Cardiac muscle cell (in vitro differentiated cells and primary cell): ENCODE measurements at places on chromosomes 7 and 10.

DNA sequence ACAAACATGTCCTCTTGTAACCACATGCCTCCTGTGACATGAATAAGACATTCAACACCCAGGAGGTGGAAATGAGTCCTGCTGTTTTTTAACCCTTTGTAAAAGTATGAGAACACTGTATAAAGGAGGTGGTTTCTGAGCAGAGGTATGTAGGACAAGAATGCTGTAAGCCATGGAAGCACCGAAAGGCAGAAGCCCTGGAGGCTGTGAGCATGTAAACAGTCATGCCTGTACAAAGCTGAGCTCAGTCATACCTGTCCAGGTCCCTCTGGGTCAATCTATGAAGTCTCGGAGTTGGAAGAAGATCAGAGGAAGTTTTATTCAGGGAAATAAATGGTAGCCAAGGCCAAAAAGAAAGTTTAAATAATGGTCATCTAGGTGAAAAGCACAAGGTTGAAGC, 34.7 kb upstream of the XPNPEP1 start:
- DNase-seq = no peak

DNA sequence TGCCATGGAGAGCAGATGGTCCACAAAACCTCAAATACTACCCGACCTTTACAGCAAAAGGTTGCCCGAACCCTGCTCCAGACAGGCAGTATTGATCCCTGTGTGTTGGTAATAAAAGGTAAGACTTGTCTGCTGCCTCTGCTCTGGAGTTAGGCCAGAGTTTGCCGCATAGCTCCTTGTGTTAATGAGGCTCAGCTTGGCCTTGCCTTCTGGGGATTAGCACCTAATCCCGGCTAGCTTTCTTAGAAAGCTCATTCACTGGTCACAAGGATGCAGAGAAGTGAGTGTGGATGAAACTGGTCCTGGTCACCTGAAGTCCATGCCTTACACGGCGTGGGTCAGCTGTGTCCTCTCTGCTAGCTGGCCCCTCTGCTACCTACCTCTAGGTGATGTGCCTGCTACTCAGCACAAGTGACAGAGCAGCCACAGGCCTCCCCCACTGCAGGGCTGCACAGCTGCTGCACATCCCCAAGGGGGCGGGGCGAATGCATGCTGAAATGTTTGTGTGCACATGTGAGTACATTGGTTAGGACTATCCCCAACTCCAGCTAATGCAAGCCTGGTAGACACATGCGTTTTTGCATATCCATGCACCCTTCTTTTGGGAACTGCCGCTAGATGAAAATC, 31.7 kb upstream of the SYPL1 start:
- no peak for DNase-seq

GRCh38 chr7:16531707-16532106, 5.1 kb downstream of the LRRC72 start:
- DNase-seq = no peak

GRCh38 chr10:119055472-119055871, 25.1 kb downstream of the EIF3A start:
- no peak for DNase-seq

- no peak for DNase-seq
Observed at GRCh38 chr7:123789206-123789784, 40.5 kb upstream of the WASL start.

- DNase-seq = no peak
Observed at GRCh38 chr7:132503415-132503814, 72.9 kb downstream of the PLXNA4 start.

DNA sequence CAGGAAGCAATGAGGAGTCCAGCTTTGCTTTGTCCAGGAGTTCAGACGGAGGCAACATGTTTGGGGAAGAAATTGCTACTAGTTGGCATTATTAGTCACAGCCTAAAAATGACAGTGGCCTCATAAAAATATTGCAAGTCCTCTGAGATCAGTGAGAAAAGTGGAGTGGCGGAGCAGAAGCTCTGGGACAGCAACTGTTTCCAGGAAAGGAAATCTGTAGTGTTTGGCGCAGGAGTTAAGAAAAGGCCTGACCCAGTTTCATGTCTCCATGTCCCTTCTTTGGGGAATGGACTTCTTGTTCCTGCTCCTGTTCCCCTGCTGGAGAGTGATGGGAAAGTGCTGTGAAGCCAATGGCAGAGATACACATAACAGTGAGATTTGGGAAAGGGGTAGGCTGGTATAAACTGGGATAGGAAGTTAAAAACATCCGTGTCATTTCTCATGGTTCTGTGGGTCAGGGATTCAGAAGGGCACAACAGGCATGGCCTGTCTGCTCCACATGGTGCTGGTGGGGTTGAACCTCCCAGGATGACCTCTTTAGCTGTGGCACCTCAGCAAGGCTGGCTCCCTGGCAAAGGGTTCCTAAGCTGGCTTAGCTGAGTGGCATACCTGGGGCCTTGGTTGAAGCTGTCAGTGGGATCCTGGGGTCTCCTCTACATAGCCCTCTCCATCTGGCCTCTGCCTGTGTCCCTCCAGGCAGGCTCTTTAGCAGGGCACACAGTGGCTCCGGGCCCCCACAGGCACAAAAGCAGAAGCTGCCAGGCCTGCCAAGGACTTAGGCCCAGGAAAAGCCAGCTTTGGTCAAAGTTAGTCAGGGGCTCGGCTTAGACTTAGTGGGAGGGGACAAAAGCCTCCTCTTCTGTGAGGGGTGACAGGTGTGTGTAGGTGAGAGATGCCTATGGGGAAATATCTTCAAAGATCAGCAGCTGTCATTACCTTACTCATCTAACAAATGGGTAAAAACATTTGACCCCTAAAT, 77.7 kb downstream of the WDFY4 start:
- no peak for DNase-seq

DNA sequence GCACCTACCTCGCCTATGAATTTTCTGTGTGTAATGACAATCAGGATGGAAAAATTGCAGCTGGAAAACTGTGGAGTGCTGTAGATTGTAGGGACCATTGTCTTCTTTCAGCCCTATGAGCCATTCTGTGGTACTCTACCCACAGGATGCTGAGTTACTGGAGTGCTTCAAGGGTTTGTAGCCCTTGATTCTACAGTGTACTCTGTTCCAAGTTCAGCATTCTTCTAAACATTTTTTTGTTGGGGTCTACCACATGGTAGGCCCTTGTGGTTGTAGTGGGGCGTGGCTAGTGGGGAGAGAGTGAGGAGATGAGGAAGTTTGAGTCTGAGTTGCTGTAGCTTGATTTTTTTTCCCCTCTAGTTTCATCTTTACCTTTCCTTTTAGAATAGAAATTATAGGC, 33.5 kb downstream of the REEP3 start:
- DNase-seq = peak; percentile 88

GRCh38 chr10:55460008-55460407, 659.0 kb upstream of the PCDH15 start:
- no peak for DNase-seq

DNA sequence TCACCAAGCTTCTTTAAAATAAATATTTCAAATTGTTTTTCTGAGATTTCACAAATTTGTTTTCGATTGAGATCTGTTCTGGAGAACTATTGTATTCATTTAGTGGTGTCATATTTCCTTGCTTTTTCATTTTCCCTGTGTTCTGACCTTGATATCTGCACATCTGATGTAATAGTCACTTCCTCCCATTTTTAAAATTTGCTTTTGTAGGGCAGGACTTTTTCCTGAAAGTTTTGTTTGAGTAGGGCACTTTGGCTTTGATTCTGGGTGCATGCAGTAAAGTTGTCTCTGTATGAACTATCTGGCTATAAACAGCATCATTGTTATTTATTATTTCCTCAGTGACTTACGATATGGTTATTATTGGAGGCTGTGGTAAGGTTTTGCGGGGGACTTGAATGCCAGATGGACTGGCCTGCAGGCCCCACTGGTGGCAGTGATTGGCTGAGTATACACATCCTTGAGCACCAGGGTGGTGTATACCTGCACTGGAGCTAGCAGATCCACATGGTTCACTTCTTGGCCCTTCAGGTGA, 83.6 kb downstream of the CSTF2T start:
- DNase-seq = peak; percentile 24

DNA sequence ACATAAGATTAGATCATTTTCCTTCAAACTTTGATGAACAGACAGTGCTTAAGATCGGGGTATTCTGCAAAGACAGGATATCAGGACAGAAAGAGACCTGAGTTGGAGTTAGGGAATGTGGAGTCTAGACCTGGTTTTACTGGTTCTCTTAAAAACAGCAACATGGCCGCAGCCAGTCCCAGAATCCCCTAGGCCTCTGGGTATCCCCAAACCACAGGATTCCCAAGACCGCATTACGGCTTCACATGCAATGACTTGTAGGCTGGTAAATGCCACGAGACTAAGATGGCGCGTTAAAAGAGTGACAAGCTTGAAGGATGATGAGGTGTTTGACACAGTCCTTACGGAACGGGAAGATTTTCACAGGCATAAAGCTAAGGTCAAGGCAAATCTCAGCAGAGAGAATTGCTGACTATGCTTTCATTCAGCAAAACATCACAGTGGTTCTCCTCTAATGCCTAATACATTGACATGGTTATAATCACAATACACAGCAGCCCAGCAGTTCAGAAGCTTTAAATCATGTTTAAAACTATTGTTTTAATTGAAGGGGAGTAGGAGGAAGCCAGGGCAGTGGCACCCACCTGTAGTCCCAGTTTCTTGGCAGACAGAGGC, 32.9 kb downstream of the MPP7 start:
- no peak for DNase-seq

GRCh38 chr10:56881218-56881617, 520.2 kb upstream of the ZWINT start:
- DNase-seq = no peak

- no peak for DNase-seq
Observed at GRCh38 chr7:71694665-71695064, 562.7 kb downstream of the GALNT17 start.

- peak; percentile 86 for DNase-seq
Observed at GRCh38 chr7:114026486-114027089, 107.8 kb upstream of the PPP1R3A start.

DNA sequence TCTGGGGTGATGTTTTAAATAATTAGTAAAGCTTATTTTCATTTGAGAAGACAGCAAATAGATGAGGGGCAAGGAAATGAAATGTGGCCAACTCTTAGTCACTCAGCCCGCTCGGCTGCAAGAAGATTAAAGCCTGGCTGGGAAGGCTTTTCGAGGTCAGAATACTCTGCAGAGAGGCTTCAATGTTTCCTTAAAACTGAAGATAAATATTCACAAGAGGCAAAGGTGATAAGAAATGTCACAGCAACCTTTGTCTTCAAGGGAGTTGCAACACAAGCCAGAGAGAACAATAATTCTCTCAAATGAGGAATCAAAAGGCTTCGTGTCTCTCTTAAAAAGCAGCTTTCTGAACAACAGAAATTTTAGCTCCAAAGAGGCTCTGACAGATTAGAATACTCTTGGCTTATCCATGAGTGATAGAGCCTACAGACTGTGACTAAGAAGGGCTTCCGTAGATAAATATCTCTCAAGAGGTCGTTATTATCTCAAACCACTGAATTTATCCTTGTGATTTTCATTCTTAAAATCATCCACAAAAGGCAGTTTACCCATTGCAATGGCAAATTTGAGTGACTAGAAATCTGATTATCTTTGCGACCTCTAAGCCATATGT, 92.5 kb downstream of the KLF6 start:
- DNase-seq = peak; percentile 38

- no peak for DNase-seq
Observed at GRCh38 chr10:91636892-91637291, 4.0 kb upstream of the PPP1R3C start.

- peak; percentile 46 for DNase-seq
Observed at GRCh38 chr7:30159698-30160143, 24.9 kb downstream of the MTURN start.

DNA sequence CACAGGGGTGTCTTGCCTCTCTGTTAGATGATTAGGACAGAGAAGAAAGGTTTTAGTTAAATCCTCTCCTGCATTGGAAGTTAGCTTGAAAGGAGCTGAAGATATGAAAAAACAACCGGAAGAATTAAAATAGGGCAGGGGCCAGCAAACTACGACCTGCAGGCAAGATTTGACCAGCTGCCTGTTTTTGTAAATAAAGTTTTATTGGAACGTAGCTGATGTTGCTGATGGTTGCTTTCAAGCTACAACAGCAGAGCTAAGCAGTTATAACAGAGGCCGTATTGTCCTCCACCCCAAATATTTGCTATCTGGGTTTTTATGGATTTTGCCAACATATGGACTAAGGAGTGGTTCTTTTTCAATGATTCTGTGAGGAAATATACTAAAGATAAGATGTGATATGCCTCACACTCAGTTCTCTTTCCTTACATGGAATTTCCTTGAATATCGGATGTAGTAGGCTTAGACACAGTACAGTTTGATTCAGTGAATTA, 568.8 kb downstream of the PHTF2 start:
- DNase-seq = no peak

- no peak for DNase-seq
Observed at GRCh38 chr10:12351447-12351846, 2.1 kb downstream of the CAMK1D start.

DNA sequence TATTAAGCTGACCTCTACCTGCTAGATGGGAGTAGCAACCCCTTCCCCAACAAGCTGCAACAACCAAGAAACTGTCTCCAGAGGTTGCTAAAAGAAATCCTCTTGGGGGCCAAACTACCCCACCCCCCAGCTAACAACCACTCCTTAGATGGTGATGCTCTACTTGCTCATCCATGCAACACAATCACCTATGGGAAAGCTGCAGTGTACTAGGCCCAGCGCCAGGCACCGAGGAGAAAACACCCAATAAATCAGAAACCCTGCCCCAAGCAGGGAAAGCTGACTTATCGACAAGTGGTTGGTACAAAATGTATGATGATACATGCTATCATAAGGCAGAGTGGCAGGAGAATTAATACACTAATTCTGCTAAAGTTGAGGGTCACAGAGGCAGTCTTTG, 17.3 kb downstream of the SLC25A13 start:
- DNase-seq = no peak

GRCh38 chr7:47677664-47678063, 95.8 kb upstream of the TNS3 start:
- no peak for DNase-seq

GRCh38 chr7:111671927-111672326, 109.6 kb upstream of the IMMP2L start:
- DNase-seq = no peak

GRCh38 chr7:94974423-94974822, 67.0 kb downstream of the PPP1R9A start:
- DNase-seq = no peak

DNA sequence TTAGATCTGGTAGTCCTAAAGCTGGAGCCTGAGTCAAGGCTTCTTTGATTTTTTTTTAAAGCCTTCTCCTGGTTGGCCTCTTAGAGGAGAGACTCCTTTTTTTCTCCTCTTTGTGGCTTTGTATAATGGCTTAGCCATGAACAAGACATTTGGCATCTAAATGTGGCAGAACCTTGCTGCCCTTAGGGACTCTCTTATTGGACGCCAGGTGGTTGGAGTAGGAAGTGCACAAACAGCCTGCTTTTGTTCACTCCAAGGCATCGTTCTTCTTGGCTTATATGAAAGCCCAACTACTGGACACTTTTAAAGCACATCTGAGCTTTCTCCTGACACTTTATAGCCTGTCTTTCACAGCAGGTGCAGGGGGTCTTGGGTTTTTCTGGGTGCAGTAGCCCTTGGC, 25.0 kb downstream of the ZPBP start:
- DNase-seq = no peak

DNA sequence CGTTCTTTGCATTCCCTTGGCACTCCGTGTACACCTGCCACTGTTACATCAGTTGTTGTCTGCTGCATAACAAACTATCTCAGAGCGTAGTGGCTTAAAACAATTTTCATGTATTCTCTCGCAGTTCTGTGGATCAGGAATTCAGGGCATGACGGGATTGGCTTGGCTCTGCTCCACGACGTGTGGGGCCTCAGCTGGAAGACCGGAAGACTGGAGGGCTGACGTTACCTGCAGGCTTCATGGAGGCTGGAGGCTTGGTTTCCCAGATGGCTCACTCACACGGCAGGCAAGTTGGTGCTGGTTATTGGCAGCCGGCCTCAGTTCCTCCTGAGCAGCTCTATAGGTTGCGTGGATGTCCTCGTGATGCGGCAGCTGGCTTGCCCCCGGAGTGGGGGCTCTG, 25.5 kb downstream of the NYAP1 start:
- no peak for DNase-seq
